AG04449 (cell line): ENCODE measurements at places on chromosomes 3 and 15.

DNA sequence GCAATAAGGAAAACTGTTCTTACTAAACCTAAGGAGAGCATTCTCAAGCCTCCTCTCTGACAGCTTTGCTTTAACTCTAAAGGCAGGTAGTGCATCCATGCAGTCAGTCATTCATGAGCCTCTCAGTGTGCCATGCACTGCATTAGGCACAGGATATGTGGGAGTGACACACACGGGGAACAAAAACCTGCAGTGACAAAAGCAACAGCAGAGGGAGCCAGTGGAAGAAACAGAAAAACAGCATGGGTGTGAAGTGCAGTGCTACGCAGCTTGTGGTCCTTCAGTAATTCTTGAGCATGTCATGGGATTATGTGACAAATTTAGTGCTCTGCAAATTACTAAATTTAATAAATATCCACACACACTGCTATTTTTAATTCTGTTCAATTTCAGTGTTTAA lies 230.7 kb downstream of the BBX start:
- DNase-seq = no peak

DNA sequence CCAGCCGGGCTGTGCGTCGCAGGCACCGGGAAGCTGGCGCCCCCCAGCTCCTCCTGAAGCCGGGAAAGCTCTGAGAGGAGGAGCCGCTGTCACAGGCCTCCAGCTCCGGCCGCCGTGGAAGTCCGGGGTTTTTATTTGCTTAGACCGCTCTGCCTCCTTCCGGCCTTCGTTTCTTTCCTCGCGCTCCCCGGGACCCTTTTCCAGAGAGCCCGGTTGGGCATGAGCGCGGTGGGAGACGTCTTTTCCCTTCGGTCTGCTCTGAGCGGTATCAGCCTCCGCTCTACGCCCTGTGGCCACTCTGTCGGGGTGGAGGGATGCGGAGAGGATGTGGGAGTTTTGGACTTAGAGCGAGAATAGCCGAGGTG lies 559 bp downstream of the SENP5 start:
- DNase-seq = no peak

DNA sequence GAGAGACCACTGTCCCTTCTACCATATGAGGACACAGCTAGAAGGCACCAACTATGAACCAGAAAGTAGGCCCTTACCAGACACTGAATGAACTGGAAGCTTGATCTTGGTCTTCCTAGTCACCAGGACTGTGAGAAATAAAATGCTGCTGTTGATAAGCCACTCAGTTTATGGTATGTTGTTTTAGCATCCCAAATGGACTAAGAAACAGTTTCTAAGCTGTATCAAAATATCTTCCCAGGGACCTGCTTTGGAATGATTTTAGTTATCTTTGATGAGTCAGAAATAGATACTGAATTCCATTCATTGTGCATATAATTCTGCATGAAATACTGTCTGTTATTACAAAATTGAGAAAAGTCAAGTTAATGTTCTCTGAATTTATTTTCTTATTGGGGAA lies 18.6 kb downstream of the WDR76 start:
- no peak for DNase-seq

DNA sequence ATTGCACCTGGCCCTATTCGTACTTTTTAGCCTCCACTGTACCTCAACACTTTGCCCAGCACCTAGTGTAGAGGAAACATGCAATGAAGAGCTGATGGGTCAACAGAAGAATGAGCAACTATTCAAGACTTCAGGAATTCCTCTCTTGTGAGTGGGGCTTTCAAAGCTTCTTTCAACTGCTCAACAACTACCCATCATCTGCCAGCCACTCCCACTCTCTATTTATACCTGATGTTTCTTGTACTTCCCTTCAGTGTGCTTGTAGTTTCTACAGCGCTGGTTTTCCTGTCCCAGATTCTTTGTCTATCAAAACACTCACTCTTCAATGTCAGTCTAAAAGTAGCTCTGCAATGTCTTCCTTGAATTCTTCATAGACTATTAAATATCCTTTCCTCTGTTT lies 168.3 kb upstream of the LPP start:
- DNase-seq = no peak

- DNase-seq = no peak
Measured at GRCh38 chr3:128725547-128726022, 398 bp upstream of the RAB7A start.

GRCh38 chr3:38141952-38142273 lies 3.5 kb downstream of the MYD88 start:
- no peak for DNase-seq

- no peak for DNase-seq
Measured at GRCh38 chr3:147405231-147406027, 914 bp downstream of the ZIC4 start.
